AG04449 (cell line): ENCODE measurements at places on chromosomes 11 and 22.

DNA sequence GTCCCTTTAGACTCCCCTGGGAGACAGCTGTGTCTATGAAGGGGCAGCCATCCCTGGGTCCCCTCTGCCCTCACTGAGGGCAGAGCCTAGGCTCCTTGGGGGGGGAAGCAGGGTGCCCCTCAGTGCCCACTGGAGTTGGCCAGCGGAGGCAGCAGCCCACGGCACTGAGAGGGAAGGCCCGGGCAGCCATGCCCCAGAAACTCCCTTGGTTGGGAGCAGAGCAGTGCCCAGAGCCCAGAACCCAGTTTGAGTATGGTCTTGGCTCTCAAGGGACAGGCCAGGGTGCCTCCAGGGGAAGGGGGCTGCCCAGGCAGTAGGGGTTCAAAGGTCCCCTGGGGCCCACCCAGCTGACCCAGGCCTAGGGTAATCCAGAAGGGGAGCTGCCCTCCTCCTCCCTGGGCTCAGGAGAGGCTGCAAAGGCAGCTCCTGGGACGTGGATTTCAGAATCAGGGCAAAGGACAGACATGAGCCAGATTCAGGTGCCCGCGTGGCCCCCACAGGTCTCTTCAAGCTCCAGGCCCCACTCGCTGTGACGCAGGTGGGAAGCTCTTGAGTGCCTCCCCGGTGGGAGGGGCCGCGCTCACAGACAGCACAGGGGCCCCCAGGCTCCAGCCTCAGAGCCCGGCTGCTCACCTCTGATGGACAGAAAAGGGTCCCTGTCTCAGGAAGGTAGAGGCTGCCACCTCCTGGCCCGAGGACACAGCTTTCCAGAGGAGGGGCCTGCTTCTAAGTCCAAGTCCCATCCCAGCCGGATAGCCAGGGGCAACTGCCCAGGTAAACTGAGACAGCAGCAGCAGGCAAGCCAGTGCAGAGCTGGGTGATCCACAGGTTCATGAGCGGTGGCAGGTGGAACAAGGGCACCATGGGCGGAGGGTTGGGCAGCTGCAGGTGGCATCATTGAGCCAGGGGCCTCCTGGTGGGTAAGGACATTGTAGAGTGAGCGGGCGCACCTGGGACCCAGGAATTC, 2.6 kb downstream of the C11orf21 start:
- no peak for DNase-seq

DNA sequence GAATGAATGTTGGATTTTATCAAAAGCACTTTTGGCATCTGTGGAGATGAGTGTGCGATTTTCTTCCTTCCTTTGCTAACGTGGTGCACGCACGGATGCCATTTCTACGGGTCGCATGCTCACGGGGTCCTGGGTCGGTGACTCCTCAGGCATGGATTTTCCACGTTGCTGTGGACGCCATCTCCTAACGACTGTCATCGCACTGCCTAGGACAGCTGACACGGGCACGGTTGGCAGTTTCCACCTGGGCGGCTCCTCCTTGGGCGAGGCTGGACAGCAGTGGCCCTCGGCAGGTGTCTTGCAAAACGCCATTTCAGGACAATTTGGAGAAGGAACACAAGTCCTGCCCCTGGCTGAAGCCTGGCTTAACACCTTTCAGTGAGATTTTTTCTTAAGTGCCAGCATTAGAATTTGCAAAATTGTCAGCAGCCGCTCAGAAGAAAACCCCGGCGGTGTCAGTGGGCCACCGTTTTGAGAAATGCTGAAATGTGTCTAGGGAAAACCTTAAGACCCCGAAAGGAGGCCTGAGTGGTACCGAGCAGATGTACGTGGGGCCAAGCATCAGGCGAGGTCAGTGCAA, 34.7 kb upstream of the TOLLIP start:
- no peak for DNase-seq

DNA sequence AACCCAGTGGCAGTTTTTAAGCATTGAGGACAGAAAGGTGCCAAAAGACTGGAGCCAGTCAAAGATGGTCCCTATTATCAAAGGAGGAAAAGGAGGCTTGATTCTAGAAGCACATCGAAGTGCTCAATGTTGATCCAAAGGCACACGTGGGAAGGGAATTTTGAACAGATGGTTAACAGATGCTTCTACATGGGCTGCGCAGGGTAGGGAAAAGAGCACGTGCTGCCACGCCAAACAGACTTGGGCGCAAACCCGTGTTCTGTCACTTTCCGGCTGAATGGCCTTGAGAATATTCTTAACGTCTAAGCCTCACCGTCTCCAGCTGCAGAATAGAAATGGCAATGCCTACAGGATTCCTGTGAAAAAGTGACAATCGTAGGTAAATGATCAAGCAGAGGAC, 217.9 kb upstream of the MTNR1B start:
- DNase-seq: no peak

- DNase-seq: no peak
Observed at GRCh38 chr11:2798951-2799761, 86.4 kb downstream of the CDKN1C start.

DNA sequence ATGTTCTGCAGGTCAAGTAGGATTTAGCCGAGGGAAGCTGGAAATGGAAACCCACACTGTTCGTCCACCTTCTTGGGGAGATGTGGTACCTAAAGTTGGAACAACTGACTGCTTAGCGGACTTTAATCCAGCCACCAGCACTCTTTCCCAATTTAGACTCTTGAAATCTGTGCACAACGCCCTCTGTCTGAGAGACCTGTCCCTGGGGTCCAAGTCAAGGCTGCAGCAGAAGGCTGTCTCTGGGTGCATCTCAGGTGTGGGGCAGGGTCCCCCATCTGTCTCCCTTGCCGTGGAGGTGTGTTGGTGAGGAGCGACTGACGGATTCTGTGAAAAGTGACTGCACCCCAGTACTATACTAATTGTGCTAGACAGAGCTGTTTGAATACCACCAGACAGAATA, 168.2 kb upstream of the CADM1 start:
- DNase-seq: no peak

DNA sequence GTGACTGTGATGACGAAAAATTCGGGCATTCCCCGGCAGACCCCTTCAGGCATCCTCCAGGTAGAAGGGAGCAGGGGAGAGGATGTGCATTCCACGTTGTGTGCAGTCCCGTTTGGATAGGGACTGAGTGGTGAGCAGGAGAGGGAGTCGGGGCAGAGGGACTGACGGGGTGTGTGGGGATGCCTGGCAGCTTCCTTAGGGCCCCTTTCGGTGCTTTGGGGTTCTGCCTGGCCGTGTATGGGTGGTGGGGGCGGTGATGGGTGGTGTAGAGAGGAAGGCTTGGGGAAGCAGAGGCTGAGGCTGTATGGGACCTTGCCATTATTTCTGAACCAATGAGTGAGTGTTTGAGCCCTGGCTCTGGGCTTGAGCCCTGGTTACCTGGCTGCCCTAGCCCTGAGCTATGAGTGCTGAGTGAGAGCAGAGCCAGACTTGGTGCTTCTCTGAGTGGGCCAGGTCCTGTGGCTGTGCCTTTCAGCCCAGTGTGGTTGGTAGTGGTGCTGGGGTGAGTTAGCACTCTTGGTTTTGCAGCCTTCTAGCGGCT, 914 bp downstream of the INPPL1 start:
- DNase-seq: no peak

DNA sequence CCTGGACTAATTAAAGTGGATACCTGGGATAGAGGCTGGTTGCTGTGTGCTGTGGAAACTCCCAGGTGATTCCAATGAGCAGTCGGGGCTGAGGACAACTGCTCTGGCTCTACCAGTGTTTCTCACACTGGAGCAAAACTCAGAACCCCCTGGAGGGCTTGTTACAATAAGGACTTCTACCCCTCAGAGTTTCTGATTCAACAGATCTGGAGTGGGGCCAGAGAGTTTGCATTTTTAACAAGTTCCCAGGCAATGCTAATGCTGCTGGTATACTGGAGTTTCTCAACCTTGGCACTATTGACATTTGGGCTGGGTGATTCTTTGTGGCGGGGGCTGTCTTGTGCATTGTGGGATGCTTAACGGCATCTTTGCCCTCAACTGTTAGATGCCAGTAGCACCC, 353.7 kb downstream of the MIAT start:
- DNase-seq: no peak

DNA sequence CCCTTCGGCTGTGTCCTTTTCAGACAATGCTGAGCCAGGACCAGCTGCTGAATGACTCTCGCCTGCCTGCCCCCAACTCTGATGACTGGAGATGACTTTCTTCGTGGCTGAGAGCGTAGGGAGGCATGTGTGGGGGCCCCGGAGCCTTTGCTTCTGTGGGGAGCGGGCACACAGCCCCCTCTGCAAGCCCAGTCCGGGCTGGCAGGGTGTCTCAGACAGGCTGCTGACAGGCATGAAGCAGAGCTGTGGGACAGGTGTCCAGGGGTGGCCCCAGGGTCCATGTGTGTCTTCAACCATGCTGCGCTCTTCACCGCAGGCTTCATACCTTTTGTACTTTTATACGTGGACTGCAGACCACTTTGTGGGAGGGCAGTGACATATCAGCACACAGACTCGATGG, 16.6 kb downstream of the CYB5R2 start:
- DNase-seq: no peak

DNA sequence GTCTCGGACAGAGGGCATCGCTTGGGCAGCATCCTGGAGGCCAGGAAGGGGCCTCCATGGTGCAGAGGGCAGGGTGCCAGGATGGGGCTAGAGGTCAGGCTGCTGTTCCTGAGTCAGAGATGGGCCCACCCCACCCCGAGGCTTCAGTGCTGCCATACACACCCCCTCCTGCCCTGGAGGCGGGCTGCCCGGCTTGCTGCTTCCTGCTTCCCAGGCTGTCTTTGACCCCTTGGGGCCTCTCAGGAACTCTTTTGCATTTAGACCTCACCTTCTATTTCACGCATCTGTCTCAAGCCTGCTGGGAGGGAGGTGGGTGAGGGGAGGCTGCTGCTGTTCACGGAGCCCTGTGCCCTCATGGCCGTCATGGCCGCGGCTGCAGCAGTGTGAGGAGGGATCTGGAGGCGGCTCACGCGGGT, 6.6 kb upstream of the GRAMD4 start:
- no peak for DNase-seq

DNA sequence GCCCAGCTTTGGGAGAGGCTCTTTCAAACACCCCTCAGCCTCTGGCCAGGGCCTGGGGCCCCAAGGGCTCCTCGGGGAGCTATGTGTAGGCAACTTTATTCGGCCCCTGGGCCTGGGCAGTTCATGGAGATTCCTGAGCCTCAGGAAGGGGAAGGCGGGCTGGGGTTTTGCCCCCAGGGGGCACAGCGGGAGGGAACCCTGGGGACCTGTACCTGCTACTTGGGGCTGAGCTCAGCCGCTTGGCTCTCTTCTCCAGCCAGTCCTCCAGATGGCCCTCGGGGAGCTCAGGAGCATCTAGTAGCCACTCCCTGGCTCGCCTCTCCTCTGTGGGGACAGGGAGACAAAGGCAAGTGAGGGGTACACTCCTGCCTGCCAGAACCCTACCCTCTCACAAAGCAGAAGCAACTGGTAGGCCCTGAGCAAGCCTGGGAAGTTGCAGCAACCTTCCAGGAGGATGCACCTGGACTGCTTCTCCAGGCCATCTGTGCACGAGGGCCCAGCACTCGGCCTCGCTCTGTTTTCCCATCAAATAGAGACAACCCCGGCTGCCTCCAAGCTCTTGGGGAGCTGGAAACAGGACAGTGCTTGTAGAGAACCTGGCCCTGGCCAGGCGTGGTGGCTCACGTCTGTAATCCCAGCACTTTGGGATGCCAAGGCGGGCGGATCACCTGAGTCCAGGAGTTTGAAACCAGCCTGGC, 18.5 kb downstream of the CABP7 start:
- no peak for DNase-seq

DNA sequence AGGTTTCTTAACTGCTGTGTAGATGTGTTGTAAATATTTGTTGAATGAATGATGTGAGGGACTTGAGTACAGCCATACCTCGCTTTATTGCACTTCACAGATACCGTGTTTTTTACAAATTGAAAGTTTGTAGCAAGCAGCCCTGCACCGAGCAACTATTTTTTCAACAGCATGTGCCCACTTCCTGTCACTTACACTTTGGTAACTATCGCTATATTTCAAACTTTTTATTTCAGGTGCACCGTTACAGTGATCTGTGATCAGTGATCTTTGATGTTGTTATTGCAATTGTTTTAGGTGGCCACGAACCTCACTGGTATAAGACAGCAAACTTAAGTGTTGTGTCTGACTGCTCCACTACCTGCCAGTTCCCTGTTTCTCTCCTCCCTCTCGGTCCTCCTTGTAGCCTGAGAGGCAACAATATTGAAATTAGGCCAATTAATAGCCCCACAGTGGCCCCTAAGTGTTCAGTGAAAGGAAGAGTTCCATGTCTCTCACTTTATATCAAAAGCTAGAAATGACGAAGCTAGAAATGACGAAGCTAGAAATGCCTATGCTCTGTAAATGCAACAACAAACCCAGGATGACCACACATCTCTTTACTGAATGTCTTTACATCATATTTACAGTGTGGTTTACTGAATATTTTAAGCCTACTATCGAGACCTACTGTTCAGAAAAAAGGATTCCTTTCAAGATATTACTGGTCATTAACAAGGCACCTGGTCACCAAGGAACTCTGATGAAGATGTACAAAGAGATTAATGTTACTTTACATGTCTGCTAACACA, 1.0 kb downstream of the SFI1 start:
- no peak for DNase-seq

DNA sequence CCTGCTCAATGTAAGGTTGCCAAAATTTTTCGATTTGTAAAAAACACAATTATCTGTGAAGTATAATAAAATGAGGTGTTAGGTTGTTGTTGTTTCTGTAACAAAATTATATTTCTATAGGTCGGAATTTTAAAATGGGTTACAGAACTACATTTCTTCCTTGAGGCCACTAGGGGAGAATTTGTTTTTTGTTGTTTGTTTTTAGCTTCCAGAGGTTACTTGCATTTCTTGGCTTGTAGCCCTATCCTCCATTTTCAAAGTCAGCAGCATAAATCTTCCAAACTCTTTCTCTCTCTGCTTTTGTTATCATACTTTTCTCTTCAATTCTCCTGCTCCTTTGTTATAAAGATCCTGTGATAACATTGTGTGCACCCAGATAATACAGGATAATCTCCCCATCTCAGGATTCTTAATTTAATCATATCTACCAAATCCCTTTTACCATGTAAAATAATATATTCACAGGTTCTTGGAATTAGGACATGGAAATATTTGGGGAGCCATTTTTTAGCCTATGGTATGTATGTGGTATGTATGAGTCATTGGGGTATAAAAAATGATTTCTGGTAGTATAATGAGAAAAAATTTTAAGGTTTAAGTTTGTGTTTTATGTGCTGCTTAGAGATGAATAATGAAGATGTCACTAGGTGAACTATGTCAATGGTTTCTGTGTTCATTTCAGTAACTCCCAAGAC, 9.4 kb upstream of the PATL1 start:
- DNase-seq: no peak

DNA sequence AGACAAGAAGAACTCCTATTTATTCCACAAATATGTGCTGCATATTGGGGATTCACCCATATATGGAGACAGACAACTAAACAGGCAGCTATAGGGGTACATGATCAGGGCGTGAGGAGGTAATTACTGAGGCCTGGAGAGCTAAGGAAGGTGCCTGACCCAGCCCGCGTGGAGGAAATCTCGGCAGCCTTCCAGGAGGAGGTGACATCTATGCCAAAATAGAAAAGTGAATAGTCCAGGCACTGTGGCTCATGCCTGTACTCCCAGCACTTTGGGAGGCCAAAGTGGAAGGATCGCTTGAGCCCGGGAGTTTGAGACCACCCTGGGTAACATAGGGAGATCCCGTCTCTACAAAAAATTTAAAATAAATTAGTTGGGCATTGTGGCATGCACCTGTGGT, 13.6 kb downstream of the NIPSNAP1 start:
- no peak for DNase-seq
